ENCODE measurements at places on chromosomes 3 and 15. TPM values are rescaled to one million over a fixed set of nuclear protein-coding genes. Genes with fewer than 3 reads are reported as not detected.

Gene CELSR3
- total RNA-seq = 1.4 TPM

Gene ARL6
- 16.0 TPM for total RNA-seq

Gene RPL4
- 3,061 TPM for total RNA-seq

Gene HACD3
- total RNA-seq = 91.7 TPM

Gene CPEB1
- 36.4 TPM for total RNA-seq

Gene FAM43A
- total RNA-seq = 6.8 TPM

Gene ANKRD34C
- not detected for total RNA-seq

Gene MKRN2OS
- total RNA-seq = not detected

Gene INTS14
- 40.1 TPM for total RNA-seq

Gene CLASP2
- 43.6 TPM for total RNA-seq

Gene MBD4
- 38.2 TPM for total RNA-seq

Gene ITGA11
- total RNA-seq = 306 TPM

Gene DNAJA4
- 4.2 TPM for total RNA-seq

Gene TRIM71
- total RNA-seq = not detected

Gene ARL14
- total RNA-seq = 0.11 TPM

Gene GXYLT2
- total RNA-seq = 51.0 TPM

Gene TMEM108
- not detected for total RNA-seq

Gene DISP2
- total RNA-seq = 0.13 TPM

Gene HYKK
- 4.7 TPM for total RNA-seq

Gene PLSCR2
- total RNA-seq = not detected

Gene CSPG4
- 158 TPM for total RNA-seq

Gene RBPMS2
- total RNA-seq = 0.97 TPM

Gene CCR3
- total RNA-seq = 0.13 TPM

Gene SLC6A20
- not detected for total RNA-seq

Gene EIF1B
- 25.7 TPM for total RNA-seq

Gene SLC22A13
- total RNA-seq = 0.86 TPM

Gene ANXA2
- 3,138 TPM for total RNA-seq

Gene GHRL
- total RNA-seq = 0.52 TPM

Gene ASB14
- total RNA-seq = 0.11 TPM

Gene FHIT
- total RNA-seq = 3.7 TPM

Gene DNAH12
- total RNA-seq = 0.13 TPM

Gene IRAK2
- total RNA-seq = 3.7 TPM

Gene CHRD
- total RNA-seq = 1.7 TPM

Gene DLL4
- total RNA-seq = 0.11 TPM

Gene TEX55
- not detected for total RNA-seq

Gene CCR8
- total RNA-seq = not detected

Gene GABRR3
- total RNA-seq = not detected

Gene IP6K2
- total RNA-seq = 47.2 TPM

Gene FES
- total RNA-seq = 26.1 TPM

Gene ITIH1
- not detected for total RNA-seq

Gene AMT
- 0.78 TPM for total RNA-seq

Gene MAPKAPK3
- 42.7 TPM for total RNA-seq

Gene ATP13A5
- total RNA-seq = not detected

Gene DAZL
- not detected for total RNA-seq
